Naive thymus-derived CD4-positive, alpha-beta T cell (primary cell): ENCODE measurements at places on chromosomes 3 and 15. TPM values are rescaled to one million over a fixed set of nuclear protein-coding genes. Genes with fewer than 3 reads are reported as not detected.

DNA sequence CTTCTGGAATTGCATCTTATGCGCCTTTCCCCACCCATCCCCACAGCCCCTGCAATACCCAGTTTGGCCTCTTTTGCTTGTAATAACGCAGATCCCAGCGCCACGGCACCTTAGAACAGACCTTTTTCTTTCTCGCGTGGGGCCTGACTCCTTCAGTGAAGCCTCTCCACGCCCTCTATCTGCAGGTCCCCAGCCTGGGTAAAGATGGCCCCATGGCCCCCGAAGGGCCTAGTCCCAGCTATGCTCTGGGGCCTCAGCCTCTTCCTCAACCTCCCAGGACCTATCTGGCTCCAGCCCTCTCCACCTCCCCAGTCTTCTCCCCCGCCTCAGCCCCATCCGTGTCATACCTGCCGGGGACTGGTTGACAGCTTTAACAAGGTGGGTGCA is 594 bp downstream of the CRELD1 start:
- DNase-seq, result no peak

DNA sequence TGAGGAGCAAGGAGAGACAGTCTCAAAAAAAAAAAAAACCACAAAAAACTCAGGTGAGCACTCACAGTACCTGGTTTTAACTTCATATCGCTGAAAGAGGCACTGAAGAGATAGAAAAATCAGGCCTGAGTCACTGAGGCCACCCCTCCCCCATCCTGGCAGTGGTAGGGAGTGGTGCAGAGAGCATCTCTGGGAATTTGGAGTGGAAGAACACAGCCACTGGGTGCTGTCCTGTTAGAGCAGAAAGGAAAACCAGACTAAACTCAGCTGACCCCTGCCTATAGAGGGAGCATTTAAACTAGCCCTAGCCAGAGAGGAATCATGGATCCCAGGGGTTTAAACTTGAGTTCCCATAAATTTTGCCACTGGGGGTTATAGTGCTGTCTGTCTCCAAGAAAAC is 22.2 kb upstream of the DNAJC13 start:
- no peak for DNase-seq

DNA sequence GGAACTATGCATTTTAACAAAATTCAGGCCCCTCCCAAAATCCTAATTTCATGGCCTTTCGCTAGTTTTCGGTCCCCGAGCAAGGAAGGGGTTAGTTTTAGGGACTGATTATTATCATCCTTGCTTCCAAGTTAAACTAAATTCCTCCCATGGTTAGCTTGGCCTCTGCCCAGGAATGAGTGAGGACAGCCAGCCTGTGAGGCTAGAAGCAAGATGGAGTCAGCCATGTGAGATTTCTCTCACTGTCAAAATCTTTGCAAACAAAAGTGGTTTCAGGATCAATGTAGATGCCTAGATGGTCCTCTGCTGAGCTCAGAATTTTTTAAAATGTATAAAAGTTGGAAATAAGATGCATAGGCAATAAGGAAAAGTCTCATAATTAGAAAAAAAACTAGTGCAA is 208.9 kb downstream of the RSL24D1 start:
- no peak for DNase-seq

The CCR5 gene
- total RNA-seq, result 0.70 TPM

The AP3B2 gene
- total RNA-seq, result 0.56 TPM

The LRRK1 gene
- 15.1 TPM for total RNA-seq

DNA sequence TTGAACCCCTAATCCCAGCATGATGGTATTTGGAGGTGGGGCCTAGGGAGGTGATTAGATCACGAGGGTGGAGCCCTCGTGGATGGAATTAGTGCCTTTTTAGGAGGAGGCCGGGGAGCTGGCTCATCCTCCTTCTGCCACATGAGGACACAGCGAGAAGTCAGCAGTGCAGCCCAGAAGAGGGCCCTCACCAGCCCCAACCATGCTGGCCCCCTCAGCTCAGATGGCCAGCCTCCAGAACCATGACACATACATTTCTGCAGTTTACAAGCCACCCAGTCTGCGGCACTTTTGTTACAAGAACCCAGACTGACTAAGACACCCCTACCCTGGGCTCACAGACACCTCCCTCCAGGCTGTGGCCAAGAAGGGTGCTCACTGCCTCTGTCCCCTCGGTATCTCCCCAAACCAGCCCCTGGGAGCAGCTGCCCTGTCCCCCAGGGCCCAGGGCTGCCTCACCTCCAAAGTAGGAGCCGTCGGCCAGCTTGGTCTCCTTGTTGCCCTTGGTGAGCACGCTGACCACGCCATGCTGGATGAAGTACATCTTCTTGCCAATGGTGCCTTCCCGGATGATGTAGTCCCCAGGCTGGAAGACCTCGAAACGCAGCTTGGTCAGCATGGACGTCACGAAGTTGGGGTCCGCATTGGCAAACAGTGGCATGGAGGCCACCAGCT is 44.1 kb downstream of the HCN4 start:
- no peak for DNase-seq
